RPMI7951 (cell line): ENCODE measurements at places on chromosomes 6 and 20. TPM values are rescaled to one million over a fixed set of nuclear protein-coding genes. Genes with fewer than 3 reads are reported as not detected.

CST7 gene
- total RNA-seq, result 77.4 and 80.0 TPM in 2 replicates

ZBP1 gene
- total RNA-seq, result not detected in 2 replicates

KDM1B gene
- 7.9 and 12.5 TPM in 2 replicates for total RNA-seq

DNA sequence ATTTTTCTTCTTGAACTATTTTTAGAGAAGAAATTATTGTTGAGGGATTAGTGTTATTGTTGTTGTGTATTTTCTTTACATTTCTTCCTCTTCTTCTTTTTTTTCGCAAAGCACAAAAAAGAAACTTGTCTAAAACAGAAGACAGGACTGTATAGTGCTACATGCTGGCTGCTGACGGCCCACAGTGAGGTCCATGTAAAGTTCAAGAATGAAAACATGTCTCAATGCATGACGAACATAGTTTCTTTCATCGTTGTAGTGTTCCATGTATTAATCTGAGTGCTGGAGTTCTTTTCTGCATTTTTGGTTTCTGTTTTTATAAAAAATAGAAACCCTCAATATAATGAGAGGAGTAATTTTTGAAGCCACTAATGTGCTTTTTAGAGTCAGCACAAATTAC is 462.9 kb upstream of the MARCKS start:
- DNase-seq, result no peak

DNA sequence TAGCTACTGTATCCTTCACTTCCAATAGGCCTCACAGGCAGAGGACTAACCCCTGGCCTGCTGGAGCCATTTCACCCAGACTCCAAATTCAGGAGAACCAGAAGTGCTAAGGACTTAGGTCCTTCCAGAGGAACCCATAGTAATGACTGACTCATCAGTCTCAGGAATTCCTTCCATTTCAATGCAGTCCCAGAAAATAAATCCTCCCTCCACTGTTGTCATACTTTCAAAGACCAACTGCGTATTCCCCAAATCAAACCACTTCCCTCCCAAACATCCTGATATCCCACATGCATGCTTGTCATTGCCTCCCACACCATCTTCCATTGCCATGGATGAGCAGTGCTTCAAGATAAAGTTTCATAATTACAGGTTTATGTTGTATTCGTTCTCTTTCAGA is 31.8 kb upstream of the NT5E start:
- peak; percentile 85 for DNase-seq
